ENCODE measurements at places on chromosomes 12 and 14.

GRCh38 chr12:113997365-113997764 lies 31.2 kb upstream of the RBM19 start:
- no peak for DNase-seq

GRCh38 chr14:89890589-89890988 lies 63.9 kb downstream of the EFCAB11 start:
- DNase-seq: no peak

DNA sequence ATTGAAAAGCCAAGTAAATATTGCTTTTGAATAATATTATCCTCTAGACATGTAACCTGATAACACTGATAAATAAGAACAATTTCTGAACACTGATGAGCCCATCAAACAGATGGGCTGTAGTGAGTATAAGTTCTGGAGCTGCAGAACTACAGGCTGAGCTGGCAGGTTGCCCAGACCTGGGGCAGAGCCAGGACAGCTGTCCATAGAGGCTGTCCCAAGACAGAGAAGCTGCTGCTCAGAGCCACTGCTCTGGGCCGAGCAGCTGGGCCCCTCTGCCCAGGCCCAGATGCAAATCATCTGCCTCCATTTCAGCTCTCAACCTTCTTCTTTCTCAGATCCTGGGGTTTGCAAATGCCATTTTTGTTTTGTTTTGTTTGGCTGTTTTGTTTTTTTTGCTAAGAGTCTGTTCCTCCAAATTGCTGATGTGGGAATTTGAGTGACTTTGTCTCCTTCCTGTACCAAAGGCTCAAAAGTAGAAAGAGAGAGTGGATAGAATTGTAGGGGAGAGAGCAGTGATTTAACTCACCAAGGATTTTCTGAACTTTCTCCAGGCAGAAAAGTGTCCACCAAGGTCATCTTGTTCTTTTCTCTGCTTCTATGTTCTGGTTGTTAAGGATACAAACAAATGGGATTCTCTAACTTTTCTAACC lies 4.0 kb upstream of the TESPA1 start:
- no peak for DNase-seq

GRCh38 chr14:103867523-103867953 lies 20.2 kb upstream of the PPP1R13B start:
- no peak for DNase-seq

- DNase-seq: no peak
Observed at GRCh38 chr12:4274396-4275015, 944 bp downstream of the CCND2 start.

DNA sequence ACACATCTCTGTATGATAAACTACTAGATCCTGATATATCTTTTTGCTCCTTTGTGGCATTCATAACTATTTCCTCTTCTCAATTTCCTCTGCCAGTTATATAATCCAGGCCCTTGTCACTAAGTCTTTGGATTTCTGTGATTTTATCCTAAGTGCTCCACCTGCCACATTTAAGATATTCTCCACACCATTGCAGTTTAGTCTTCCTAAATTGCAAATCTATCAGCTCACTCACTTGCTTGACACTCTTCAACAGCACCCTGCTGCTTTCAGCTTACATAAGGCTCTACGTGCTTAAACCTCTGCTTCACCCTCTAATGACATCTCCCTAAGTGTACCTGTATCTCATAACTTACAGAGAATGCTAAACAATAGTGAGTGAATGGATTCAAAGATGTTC lies 1032.2 kb upstream of the SEL1L start:
- no peak for DNase-seq

DNA sequence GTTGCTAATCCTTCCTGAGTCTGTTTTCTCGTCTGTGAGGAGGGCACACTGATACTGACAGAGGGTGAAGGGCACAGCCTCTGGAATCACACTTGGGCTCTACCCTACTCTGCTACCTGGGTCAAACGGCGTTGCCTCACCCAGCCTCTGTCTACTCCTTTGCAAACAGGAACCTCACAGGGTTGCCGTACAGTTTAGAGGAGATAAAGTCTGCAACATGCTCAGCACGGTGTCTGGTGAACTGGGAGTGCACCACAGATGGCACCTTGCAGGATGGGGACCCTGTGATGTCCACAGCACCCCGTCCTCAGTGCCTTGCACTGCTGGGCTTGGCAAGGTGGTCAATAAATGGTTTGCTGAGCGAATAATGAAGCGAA lies 38.3 kb downstream of the TESC start:
- DNase-seq: no peak

DNA sequence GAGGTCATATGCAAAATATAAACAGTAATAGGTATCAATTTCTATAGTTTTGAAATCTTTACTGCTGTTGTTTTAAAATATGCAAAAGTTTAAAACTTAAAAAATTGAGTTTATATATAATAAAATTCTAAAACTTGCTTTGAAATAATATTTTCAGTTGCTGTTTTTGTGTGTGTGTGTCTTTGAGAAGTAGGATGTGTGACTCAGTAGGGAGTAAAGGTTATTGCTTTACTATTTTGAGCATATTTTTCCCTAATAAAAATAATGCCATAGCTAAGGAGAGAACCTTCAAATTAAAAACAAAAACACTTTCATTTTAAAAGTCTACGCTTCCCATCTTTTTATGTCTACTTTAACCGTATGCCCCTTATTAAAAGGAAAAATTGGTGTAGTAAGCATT lies 238.1 kb downstream of the FBXL14 start:
- no peak for DNase-seq

- no peak for DNase-seq
Observed at GRCh38 chr12:29157486-29157946, 8.4 kb downstream of the FAR2 start.

DNA sequence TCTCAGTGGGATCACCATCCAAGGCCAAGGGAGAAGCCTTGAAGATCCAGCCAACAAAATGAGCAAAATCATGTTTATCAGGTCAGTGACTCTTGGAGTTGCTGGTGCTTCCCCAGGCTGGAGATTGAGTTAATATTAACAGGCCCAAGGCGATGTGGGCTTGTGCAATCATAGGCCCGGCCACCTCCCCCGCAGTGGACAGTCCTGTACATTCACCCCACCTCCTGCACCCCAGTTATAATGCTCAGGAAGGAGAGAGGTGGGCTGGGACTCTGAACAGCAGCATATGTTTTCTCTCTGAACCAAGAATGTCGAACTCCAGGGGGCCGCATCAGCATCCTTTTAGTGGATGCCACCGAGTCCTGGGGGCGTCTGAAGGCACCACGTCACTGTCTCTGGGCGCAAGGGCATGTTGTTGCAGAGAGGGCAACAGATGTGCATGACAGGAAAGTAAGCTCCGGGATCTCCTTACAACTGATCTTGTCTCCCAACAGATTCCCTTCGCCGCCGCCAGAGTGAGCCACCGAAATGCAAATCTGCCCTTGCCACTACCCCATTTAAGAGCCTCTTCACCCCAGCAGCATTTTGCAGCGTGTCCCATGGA lies 32.2 kb upstream of the SERPINA6 start:
- DNase-seq: no peak

GRCh38 chr14:104178279-104178678 lies 39.9 kb downstream of the KIF26A start:
- no peak for DNase-seq

DNA sequence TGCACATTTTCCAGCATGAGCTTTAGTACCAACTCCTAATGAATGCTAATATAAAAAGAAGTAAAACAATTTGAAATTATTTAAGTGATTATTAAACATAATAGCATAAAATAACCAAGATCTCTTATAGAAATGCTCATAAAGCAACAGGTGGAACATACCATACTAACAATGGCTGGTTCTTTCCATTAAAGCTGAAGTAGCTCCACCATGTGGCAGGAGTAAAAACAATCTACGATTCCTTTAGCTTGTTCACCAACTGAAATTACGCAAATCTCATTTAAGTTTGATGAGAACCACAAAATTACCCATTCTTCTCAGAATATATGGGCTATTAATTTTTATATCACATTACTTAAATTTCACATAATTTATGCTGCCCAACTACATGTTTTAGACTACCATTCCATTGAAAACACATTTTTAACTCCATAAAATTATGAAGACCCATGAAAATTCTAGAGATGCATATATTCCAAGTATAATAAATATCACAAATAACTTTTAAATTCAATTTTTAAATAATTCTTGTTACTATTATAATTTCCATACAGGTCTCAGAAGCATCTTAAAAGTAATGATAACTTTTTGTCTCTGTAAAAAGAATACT lies 213.6 kb downstream of the DAD1 start:
- no peak for DNase-seq

- no peak for DNase-seq
Observed at GRCh38 chr12:52650520-52651081, 1.4 kb downstream of the KRT2 start.

DNA sequence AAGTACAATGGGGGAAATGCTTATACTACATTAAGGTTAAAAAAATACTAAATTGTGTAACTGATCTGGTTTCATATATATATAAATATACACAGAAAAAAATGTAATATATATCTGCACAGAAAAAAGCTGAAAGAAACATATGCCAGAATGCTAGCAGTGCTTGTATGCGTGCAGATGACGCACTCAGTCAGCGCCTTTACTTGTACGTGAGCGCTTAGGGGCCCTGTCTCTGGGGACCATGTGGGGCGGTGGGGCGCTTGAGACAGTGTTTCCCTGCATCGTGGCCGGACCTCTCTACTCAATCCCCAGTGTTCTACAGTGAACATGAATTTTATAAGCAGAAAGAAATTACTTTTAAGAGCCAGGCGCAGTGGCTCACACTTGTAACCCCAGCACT lies 7.0 kb downstream of the ANKRD9 start:
- no peak for DNase-seq

GRCh38 chr14:41957459-41957858 lies 350.8 kb downstream of the LRFN5 start:
- no peak for DNase-seq

Measured in amniotic stem cell (primary cell).